ENCODE measurements at places on chromosomes 6 and 20.
A peak's percentile ranks its signal among the peaks of the same experiment; 100 is the strongest.

DNA sequence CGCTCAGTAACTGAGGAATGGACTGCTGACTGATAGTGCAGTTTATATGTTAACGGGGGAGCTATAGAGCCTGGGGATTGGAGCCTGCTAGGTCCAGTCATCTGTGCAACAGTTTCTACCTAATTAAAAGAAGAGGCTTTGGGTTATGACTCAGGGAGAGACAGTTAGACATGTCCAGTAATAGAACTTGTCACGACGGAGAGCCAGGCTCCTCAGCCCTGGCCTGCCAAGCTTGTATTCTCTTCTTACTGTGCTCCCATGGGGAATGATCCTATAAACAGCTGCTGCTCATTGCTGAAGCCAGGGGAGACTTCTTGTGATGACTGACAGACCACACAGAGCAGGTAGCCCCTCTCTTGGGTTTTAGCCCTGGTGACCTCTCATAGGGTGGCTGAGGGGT is 69.3 kb downstream of the SYNJ2 start:
- no peak for DNase-seq

DNA sequence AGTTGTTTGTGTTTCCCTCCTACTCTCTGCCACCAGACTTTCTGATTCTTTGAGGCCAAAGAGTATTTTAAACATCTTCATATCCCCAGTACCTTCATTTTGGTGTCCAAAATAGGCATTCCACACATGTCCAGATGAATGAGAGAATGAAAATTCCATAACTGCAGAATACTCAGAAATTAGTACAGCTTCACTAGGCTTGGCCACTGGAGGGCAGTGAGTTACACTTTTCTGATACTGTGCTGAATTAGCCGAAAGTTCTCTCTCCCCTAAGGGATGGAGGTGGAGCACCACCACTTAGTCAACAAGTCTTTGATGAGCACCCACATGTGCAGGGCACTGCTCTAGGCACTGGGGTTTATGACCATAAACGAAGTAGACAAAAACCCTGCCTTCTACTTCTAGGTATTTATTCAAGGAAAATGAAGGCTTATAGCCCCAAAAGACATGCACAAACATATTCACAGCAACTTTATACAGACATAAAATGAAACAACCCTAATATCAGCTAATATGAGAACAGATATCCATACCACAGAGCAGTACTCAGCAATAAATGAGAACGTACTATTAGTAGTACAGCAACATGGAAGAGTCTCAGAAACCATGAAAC is 46.1 kb upstream of the TMEM217 start:
- peak; percentile 66 for DNase-seq

DNA sequence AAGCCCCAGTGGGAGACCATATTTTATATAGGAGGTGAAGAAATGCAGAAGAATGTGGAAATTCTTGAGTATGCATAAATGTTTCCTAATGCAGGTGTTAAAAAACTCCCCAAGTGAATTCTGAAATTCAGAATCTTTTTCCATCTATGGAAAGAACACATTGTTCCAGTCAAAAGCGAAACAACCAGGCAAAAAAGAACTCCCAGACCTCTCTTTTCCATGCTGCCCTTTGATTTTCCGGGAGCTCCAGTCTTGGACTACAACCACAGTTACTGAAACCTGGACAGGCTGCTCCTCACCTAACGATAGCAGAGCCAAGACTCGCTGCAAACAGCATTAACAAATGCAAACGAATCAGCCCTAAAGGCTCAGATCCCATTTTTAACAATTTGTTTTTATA is 108.7 kb upstream of the CNKSR3 start:
- no peak for DNase-seq

- no peak for DNase-seq
These were observed 110.2 kb downstream of the GJA10 start for GRCh38 chr6:90004511-90004910.

- DNase-seq: no peak
These were observed 16.6 kb downstream of the GJA10 start for GRCh38 chr6:89910902-89911240.

Measured in liver (tissue), 10 donors.